ENCODE measurements at places on chromosomes 12 and 14.

GRCh38 chr14:51507906-51508511 is 143.7 kb upstream of the FRMD6 start:
- peak; percentile 17 for DNase-seq

DNA sequence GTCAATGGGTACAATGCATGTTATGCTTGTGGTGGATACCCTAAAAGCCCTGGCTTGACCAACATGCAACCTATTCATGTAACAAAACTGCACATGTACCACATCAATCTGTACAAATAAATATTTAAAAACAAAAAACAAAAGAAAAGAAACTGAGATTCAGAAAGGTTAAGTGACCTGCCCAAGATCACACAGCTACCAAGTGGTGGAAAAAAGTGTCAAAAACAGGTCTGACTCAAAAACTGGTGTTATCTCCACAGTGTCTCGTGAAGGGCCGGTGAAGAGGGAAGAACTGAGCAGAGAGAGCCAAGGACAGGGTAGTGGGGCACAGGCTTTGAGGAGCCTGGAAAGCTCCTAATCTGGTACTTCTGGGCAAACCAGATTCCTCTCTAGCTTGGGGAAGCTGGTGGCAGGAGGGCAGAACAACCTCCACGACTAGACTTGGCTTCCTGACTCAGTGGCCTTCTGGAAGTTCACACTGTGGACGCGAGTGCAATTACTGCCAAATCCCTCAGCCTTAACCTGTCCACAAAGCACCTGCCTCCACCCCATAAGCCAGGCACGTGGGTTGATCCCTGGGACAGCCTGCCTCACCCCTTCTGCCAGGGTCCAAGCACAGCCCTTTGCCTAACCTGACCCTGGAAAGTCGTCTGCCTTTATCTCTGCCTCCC is 15.6 kb downstream of the ZBTB39 start:
- no peak for DNase-seq

- DNase-seq = no peak
These were observed 2.8 kb downstream of the CAND1 start for GRCh38 chr12:67271976-67272375.

GRCh38 chr14:20618271-20618749 is 23.2 kb downstream of the OR6S1 start:
- DNase-seq = no peak

DNA sequence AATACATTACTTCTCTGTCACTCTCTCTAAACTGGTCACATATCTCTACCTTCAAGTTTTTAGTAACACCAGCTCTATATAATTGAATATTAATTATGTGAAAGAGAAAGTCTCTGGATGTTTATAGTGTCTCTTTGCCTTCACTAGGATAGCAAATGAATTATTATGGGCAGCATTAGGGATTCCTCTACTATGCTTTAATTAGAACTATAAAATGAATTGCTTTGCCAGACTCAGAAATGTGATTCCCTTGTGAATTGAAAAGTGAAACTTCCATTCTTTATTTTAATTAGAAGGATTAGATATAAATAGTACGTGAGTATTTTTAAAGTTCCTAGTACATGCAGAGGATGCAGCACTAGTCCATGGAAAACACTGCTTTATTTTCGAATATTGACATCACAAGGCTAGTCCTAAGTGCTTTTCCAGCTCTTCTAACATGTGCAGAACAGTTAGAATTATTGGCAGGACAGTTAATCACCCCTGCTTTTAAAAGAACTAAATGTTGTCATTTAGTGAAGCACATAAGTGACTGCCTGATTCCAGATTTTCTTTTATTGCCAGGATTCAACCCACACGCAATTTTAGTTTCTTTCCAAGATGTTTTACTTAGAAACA is 23.0 kb upstream of the REP15 start:
- DNase-seq = no peak

- DNase-seq = no peak
These were observed 114.9 kb downstream of the PIWIL1 start for GRCh38 chr12:130452546-130452945.
